Suppressor macrophage treated with lipopolysaccharide for 4 hours (primary cell): ENCODE measurements at places on chromosomes 3 and 15.

GRCh38 chr3:178097576-178097975 is 438.7 kb upstream of the KCNMB2 start:
- peak; percentile 51 for DNase-seq

GRCh38 chr15:31296646-31297574 is 29.7 kb upstream of the KLF13 start:
- DNase-seq = no peak

GRCh38 chr15:81865850-81866537 is 179.8 kb downstream of the MEX3B start:
- DNase-seq = no peak

DNA sequence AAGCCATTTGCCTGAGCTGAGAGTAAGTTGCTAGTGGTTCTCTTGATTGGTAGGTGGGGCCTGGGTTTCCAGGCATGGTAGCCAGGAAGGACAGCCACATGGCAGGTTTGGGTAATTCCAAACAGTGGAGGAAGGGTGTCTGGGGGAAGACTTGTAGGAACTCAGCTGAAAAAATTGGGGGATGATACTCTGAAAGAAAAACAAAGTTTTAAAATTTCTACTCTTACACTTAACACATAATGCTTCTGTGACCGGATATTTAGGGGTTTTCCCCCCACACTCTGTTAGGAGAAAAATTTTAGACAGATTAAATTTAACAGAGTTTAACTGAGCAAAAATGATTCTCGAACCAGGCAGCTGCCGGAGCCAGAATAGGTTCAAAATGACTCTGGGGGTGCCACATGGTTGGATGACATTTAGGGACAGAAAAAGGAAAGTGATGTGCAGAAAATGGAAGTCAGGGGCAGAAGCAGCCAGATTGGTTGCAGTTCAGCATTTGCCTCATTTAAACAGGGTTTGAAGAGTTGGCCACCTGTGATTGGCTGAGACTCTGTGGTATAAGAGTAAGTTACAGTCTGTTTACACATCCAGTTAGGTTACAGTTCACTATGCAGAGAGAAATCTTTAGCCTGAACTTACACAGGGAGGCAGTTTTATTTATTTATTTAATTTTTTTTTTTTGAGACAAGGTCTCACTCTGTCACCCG is 8.1 kb downstream of the B2M start:
- DNase-seq = peak; percentile 46

GRCh38 chr15:69092159-69092558 is 68.3 kb upstream of the GLCE start:
- no peak for DNase-seq

DNA sequence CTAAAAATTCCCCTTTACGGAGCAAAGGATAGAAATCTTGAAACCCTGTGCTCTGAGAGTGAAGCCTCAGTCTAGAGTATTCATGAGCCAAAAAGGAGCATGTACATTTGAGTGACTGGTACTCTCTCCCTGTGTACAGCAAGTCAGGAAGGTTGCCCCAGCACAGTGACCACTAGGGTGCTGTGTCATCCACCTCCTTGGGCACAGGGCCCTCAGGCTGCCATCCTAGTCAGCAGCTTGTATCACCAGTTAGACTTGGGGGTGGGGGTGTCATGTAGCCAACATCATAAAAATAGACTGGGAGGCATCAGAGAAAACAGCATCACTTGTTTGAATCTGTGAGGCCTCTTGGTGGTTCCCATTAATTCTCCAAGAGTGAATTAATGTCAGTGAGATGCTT is 12.0 kb downstream of the NME9 start:
- no peak for DNase-seq

DNA sequence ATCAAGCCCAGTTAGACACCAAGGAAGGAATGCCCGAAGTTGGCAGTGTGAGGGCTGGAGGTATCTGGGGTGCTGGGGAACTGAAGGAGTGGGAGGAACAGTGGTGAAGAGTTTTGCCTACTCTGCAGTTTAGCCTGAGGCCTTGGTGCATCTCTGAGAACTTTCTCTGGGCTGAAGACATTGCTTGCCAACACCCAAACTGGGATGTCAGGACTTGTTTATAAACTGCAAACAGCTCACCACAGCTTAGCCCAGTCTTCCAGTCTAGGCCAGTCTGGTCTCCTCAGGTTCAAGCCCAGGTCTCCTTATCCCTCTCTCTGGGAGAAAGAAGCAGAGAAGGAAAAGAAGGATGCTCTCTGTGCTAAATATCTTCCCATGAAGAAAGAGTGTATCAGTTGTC is 68.0 kb upstream of the BOC start:
- DNase-seq = no peak

GRCh38 chr3:197292083-197292646 is 6.2 kb downstream of the DLG1 start:
- peak; percentile 27 for DNase-seq

DNA sequence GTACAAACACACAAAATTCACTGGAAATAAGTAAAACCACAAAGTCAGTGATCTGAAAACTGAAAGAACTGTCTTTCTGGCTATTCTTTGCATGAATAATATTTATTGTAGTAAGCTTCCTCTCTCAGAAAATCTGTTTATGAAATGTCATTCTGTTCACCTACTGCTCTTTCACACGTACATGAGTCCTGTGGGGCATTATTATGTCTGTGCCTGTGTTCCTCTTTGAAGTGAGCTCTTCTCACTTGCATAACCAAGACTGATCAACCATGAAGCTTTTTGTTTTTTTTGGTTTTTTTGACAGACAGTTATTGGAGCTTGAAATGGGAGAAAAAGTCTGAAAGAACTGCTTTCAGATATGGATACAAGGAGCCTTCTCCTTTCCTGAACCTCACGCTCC is 195.8 kb downstream of the PLCH1 start:
- no peak for DNase-seq

DNA sequence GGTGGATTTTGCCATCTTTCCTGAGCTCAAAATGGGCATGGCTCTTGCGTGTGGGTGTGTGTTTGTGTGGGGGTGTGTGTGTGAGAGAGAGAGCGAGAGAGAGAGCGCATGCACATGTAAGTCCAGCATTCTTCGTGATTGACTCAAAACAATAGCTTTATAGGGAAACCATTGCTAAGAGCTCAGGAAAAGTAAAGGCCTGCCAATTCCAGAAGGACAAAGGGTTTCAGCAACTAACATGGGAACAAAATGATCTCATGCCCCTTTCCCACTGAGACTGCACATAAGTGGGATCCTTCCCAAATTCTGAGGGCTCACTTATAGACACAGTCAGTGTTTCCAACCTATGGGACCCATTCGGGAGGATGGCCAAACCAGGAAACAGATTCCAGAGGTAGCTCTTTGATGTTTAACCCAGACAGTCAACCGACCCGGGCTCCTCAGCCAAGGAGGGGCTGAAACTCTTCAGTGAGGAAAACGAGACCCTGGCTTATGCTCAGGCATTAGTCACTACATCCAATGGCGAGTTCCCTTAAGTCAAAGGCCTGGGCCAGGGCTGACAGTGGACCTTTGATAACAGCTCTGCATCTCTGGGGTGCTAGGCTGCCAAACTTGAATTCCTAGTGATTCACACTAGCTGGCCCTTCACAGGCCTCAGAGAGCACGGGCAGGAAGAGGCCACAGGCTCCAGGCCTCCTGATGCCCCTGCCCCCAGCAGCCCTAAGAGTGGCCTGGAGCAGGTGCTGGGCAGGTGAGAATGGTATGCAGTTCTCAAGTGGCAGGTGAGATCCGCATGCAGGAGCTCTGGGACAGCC is 305.0 kb upstream of the C2CD4B start:
- DNase-seq = no peak

GRCh38 chr15:54256190-54256589 is 277.9 kb downstream of the UNC13C start:
- no peak for DNase-seq

- DNase-seq = no peak
Observed at GRCh38 chr3:13671482-13672233, 122.7 kb downstream of the FBLN2 start.

DNA sequence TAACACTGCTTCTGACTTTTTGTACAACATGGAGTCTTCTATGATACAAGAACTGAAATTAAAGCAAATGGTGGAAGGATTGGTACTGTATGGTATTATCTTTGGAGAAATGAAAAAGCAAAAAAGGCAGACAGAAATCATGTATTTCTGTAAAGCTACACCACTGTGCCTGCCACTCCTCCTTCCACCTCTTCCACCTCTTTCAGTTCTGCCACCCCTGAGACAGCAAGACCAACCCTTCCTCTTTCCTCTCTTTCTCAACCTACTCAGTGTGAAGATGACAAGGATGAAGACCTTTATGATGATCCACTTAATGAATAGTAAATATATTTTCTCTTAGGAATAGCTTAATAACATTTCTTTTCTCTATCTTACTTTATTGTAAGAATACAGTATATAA is 57.0 kb downstream of the CD200 start:
- DNase-seq = no peak

DNA sequence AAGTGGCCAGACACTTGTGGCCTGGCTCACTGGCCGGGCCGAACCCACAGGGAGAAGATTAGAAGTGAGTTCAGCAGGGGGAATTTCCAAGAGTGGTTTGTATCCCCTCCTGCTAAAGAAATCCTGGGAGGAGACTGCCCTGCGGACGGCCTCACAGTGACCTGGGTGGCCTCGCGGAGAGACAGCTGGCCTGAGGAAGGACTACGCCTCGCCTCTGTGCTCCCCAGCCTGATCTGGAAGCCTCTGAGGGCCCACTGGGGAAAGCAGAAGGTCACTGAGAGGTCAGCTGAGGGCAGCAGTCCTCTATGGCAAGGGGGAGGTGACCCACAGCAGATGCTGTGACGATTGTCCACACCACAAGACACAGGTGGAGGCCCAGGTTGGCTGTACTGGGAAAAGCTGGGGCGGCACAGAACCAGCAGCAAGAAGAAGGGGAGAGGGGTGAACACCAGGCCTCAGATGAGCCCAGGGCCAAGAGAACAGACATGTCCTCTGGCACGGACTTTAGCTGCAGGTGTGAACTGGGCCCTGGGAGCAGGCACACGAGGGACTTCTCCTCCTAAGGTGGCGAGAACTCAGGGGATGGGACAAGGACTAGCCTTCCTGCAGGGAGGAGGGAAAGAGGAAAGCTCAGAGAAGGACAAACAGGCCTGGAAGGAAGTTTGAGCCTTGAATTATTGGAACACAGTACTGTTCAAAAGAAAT is 37.2 kb upstream of the DLG1 start:
- DNase-seq = no peak

- no peak for DNase-seq
Observed at GRCh38 chr15:35740761-35741160, 194.8 kb upstream of the DPH6 start.

DNA sequence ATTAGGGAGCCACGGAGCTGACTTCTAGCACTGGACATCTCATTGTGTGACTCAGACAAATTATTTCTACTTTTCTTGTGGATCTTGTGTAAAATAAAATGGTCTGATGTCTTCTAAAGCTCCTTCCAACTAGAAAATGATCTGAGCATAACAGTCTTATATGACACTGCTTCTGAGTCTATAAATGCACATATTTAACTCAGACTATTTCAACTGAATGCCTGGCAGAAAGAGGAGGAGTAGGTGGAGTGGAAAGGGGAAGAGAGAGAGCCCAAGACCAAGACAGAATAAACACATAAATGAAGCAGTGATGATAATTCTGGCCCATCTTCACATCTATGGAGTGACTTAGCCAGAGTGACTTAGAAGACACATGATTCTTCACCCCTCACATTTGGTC is 162.3 kb upstream of the PDZRN3 start:
- no peak for DNase-seq

DNA sequence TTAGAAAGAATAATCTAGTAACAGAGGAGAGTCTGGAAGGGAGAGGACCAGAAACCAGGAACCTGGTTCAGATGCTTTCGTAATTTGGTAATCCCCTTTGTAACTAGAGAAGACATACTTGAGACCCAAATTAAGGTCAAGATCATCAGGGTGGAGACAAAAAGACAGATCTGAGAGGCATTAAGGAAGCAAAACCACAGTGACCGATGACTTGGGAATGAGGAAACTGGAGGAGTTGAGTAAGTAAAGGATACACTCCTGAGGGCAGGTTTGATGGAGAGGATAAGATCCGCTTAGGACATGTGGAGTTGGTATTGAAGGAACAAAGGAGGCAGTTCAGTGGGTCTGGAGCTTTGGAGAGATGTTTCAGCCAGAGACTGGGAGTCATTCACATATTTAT is 23.6 kb upstream of the BCL2A1 start:
- peak; percentile 72 for DNase-seq

DNA sequence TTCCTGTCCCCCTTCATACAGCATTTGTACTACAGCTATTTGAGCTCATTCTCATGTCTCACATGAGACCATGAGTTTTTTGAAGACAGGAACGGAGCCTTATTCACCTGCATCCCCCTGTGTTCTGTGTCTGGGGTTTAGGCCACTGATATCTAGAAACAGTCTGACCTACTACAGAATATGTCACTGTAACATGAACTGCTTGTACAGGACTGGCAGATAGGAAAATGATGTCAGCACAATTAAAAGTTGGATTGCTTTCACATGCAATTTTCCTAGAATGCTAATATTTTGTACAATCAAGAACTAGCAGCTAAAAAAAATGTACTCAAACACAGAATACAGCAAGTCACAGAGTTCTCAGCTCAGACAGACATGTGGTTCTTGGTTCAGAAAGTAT is 90.8 kb upstream of the FGF12 start:
- DNase-seq = no peak

DNA sequence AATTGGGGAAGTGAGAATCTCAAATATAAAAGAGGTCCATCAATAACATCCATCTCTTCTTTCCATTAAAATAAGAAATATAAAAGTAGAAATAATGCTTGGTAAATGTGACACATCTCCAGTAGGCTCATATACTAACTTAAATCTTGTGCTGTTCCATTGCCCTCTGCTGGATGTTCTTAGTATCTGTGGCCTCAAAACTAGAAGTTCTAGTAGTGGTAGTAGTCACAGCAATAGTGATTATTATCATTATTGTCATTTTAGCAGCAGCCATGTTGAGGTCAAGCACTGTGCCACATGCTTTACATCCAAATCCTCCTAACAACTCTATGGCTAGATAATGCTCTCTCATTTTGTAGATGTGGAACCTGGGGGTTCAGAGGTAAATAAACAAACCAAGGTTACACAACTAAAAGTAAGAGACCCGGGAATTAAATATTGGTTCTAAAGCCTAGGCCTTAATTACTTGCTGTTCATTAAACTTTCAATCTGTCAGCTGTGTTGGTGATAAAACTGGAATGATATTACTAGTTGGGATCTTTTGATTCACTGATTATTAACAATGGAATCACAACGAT is 20.2 kb upstream of the BTLA start:
- peak; percentile 68 for DNase-seq

DNA sequence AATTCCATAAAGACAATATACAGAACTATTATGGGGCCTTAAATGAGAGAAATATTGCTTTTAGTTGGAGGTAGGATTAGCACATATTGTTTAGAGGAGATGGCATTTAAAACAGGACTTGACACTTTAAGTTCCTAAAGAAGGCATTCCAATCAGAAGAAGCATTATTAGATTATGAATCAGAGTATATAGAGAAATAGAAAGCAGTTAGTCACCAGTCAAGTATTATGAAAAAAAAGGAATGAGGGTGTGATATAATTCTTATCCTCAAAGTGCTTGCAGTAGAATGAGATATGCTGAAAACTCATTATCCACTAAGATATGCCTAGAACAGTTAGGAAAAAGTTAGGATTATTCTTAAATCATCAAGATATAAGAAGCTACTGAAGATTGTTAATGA is 456.2 kb downstream of the ZNF385D start:
- no peak for DNase-seq

- no peak for DNase-seq
Observed at GRCh38 chr15:60616628-60617027, 137.7 kb upstream of the ICE2 start.

- DNase-seq = no peak
Observed at GRCh38 chr3:153072856-153073255, 89.2 kb upstream of the RAP2B start.
